ENCODE measurements at places on chromosomes 13 and 19.

DNA sequence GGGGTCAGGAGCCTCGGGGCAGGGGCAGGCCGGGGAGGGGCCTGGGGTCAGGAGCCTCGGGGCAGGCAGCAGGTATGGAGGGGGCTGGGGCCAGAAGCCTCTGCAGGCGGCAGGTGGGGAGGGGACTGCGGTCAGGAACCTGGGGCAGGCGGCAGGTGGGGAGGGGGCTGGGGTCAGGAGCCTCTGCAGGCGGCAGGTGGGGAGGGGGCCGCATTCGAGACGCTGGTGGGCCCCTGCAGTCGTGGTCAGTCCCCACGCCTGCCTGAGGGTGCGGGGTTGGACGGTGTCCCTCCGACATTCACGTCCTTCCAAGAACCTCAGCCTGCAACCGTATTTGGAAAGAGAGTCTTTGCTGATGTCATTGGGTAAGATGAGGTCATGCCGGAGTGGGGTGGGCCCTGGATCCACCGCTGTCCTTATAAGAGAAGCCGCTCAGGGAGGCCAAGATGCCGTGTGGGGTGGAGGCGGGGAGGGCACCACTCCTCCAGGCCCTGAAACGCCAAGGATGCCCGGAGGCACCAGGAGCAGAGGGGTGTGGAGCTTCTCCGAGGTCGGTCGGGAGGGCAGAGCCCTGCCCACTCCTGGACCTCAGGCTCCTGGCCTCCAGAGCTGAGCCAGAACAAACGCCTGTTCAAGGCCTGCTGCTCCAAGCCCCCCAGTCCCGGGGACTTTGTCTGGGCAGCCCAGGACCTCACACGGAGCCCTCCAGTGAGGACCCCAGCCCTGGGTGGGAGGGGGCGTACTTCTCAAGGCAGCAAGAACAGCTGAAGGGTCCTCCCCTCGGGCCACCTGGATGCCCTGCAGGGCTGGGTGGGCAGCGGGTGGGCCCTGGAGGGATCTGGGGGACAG, 30.1 kb downstream of the PIP5K1C start:
- DNase-seq: no peak

- DNase-seq: no peak
Measured at GRCh38 chr13:109883181-109884180, 97.1 kb upstream of the IRS2 start.

GRCh38 chr19:8608941-8609278, 1.6 kb downstream of the ADAMTS10 start:
- DNase-seq: no peak

- DNase-seq: no peak
Measured at GRCh38 chr13:50646070-50646469, 197.4 kb downstream of the DLEU7 start.

DNA sequence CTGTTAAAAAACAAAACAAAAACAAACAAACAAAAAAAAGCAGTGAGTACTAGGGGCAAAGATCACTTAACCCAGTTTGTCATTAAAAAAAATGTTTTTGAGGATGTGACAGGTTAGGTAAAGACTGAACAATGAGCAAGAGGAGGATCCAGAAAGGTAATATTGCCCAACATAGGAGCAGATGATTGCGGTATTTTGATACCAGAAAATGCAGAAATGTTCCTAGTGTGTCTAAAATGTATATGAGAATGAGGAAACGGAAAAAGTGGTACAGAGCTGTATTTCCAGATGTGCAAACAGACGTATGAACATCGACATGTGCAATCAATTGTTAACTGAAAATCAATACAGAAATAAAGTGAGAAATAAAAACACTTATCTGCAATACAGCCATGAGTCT, 4.9 kb upstream of the LILRA4 start:
- no peak for DNase-seq

DNA sequence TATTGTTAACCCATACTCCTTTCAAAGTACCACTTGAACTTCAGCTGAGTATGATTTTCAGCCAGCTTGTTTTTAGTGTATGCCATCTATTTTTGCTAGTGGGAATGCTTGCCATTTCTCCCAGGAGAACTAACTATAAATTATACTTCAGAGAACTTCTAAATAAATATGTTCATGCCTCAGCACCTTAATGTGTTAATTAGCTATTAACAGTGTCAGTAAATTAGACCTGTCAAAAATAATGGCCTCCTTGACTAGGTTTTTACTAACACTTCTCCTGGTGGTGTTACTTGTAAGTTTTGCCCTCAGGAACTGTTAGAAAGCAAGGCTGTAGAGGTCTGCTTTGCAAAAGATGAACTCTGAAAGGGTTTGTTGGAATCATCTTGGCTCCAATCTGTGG, 4.5 kb downstream of the CLDN10 start:
- no peak for DNase-seq

GRCh38 chr19:10553087-10553667, 9.5 kb downstream of the ATG4D start:
- DNase-seq: no peak

GRCh38 chr13:78736142-78736541, 77.2 kb upstream of the OBI1 start:
- DNase-seq: no peak
